ENCODE measurements at places on chromosomes 16 and 17.
A peak's percentile ranks its signal among the peaks of the same experiment; 100 is the strongest.

DNA sequence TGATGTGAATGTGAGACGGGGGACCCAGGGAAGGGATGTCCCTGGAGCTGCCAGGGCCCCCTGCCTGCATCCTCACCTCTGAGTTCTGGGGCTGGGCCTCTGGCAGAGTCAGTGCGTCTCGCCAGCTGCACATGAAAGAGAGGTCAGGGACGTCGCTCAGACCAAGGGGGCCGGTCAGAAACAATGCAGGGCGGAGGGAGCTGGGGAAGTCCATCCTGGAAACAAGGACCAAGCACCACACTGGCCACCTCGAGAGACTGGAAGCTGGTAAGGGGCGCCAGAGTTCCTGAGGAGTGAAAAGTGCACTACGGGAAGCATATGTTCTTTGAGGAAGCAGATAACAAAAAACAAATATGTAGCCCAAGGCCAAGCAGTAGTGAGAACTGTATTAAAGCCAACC lies 2.1 kb downstream of the TAF1C start:
- DNase-seq, result no peak

DNA sequence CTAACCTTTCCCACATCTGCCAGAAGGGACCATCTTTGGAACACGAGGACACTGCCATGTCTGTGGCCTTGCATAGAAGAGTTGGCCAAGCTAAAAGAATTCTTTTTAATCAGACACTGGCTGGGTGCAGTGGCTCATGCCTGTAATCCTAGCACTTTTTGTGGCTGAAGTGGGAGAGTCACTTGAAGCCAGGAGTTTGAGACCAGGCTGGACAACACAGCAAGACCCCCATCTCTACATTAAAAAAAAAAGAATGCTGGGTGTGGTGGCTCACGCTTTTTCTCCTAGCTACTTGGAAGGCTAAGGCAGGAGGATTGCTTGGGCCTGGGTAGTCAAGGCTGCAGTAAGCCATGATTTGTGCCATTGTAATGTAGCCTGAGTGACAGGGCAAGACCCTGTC lies 9.3 kb upstream of the DUSP14 start:
- DNase-seq, result no peak

- DNase-seq, result no peak
These were observed 295.3 kb downstream of the SOX9 start for GRCh38 chr17:72416054-72416675.

GRCh38 chr16:16928532-16929109 lies 542.1 kb downstream of the XYLT1 start:
- DNase-seq, result no peak

- peak; percentile 70 for DNase-seq
These were observed 51.6 kb downstream of the N4BP1 start for GRCh38 chr16:48558371-48558841.
